ENCODE measurements at places on chromosomes 6 and 20.

DNA sequence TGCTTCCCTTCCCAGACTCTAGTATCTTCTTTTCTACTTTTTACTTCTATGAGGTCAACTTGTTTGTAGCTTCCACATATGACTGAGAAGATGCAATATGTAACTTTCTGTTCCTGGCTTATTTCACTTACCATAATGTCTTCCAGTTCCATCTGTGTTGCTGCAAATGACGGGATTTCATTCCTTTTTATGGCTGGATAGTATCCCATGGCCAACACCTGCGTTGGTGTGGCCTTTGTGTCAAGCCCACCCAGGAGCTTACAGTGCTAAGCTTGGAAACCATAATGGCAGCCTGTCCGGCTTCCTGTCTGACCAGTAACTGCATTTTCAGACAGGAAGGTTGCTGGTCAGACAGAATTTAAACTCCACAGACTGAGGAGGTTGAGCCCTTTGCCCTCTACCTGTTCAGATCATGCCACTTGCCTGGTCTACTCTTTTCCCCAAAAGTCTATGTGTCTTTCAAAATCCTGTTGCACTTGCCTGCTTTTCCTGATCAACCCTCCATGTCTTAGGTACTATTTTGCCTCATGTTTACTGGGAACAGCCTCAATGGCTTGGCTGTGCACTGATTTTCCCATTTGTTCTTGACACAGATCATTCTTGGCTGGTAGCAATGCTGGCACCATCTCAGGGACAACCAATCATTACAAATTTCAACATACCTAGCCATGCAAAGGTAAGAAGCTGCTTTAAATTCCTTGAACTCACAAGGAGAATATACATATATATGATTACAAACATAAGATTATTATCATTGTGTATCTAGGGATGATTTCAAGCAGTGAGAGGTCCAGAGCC, 114.3 kb upstream of the PLEKHG1 start:
- H3K27ac ChIP-seq, result no peak overlapping the region
- H3K27me3 ChIP-seq, result peaks cover 7% of the 10 kb centered on the region
- H3K4me1 ChIP-seq, result no peaks in the 10 kb centered on the region
- no peak overlapping the region for H3K4me3 ChIP-seq
- H3K36me3 ChIP-seq, result no peaks in the 10 kb centered on the region

- H3K27ac ChIP-seq, result no peak overlapping the region
- no peak for DNase-seq
- H3K4me1 ChIP-seq, result no peaks in the 10 kb centered on the region
- H3K27me3 ChIP-seq, result no peaks in the 10 kb centered on the region
Measured at GRCh38 chr6:93325761-93326160, 93.6 kb downstream of the EPHA7 start.

- H3K4me3 ChIP-seq, result no peak overlapping the region
- no peaks in the 10 kb centered on the region for H3K27me3 ChIP-seq
- H3K36me3 ChIP-seq, result no peaks in the 10 kb centered on the region
- no peak overlapping the region for H3K27ac ChIP-seq
- no peaks in the 10 kb centered on the region for H3K4me1 ChIP-seq
- DNase-seq, result no peak
Measured at GRCh38 chr20:5535125-5535756, 215.0 kb upstream of the SHLD1 start.

DNA sequence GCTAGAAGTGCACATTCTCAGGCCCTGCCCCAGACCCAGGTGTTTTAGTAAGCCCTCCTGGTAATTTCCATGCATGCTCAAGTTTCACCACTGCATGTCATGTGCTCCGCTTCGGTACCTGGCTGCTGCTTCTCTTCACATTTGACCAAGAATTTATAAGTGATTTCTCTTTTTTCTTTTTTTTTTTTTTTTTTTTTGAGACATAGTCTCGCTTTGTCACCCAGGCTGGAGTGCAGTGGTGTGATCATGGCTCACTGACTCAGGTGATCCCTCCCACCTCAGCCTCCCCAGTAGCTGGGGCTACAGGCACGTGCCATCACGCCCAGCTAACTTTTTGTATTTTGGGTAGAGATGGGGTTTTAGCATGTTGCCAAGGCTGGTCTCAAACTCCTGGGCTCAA, 16.0 kb downstream of the TM9SF4 start:
- no peak for DNase-seq
- no peak overlapping the region for H3K4me3 ChIP-seq
- H3K4me1 ChIP-seq, result no peaks in the 10 kb centered on the region
- no peak overlapping the region for H3K27ac ChIP-seq
- peaks cover 25% of the 10 kb centered on the region for H3K36me3 ChIP-seq
